ENCODE measurements at places on chromosomes 11 and 22.

DNA sequence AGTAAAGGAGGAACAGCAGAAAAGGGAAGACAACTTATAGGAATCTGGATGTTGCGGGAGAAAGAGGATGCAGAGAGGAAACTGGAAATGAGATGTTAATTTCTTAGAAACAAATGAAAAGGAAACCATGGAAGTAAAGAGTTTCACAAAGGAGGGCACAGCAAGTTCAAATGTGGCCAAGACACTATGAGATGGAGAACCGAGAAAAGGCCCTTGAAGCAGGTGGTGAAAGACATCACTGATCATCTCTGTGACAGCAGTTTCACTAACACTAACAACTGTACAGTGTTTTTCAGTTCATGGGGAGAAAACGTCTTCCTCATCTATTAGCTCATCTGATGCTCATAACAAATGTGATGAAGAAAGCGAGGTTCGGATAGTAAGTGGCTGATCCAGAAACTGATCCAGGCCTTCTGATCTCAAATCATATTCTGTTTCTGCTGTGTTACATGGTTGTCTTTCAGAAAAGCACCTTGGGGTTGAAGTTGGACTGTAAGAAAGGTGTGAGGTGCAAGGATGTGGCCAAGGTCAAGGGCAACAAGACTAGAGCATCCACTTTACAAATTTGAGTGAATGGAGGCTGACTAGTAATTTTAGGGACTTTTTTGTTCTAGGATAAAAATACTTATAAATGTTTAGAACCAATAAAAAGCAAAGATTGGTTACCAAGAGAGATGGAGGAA, 492.1 kb upstream of the CADM1 start:
- no peak for DNase-seq

DNA sequence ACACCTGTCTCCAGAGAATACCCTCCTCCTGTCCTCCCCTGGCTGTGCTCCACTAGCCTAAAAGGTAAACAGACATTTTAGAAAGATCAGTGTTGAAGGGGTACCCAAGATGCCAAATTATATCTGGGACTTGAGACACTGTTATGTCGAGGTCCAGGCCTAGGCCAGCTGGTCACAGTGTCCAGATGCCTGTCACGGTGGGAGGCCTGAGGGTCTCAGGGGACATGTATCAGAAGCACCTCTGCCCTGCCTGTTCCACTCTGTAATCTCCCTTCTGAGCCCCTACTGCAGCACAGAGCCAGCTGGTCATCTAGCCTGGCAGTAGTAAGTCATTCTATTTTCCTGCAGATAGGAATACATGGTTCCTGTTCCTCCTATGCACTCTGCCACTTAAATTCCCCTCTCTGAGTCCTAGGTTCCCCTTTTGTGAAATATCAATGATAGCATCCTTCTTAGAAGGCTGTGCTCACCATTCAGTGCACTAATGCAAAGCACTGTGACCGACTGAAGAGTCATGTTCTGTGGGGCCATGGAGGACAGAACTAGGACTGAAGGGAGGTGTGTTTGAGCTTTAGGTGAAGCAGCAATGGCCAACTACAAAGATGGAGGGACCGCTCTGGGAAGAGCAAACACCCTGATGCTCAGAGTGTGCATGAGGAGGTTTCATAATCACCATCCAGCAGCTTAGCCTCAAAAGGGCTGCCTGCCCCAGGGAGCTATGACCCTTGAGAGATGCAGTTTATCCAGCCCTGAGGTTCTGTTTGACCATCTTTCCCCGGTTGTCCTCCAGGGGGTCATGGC, 44.8 kb upstream of the TUB start:
- DNase-seq: no peak

DNA sequence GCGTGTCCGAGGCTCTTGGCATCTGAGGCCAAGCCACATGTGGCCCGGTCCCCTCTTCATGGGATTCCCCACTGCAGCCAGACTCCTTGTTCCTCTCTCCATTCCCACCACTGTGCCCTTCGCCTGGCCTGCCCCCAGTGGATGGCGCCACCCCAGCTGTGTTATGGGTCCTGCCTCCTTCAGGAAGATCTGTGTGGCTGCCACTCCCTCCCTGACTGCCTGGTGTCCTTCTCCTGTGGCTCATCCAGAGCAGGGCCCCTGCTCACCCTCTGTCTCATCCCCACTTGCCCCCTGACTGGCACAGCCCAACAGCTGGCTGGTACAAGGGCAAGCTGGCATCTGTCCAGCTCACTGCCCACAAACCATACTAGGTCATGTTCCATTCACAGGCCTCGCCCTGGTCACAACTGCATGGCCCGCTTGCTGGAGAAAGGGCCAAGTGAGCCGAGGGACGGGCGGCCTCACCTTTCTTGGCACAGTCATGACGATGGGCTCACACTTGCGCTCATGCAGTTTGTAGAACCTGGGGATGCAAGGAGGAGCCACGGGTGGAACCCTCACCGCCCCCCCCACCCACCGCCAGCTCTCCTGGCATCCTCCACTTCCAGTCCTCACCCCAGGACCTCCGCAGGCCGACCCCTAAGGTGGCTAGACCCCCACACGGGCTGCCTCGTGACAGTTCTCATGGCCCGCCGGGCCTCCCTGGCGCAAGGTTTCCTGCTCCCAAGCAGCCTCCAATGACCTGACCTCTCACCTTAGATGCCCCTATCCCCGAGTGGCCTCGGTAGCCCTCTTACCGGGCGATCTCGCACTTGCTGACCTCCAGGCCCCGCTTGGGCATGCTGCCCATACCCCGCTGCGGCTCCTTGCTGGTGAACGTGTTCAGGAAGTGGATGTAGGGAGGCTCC, 2.1 kb upstream of the PTPRCAP start:
- no peak for DNase-seq

DNA sequence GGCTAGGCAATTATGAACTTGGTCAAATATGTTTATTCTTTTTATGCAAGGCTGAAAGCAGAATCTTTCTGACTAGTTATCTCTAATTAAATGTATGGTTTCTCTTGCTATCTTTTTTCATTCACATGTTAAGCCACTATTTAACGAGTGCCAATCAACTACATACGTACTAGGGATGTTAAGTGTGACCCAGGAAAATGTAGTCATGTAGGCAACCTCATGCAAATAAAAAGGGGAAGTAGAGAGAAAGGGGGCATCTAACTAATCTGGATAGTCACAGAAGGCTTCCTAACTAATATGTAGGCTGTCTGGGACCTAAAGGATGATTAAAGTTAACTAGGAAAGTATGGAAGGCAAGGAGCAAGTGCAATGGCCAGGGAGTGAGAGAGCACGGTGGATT, 23.5 kb downstream of the TBRG1 start:
- DNase-seq: no peak

GRCh38 chr11:112537026-112537425, 276.4 kb upstream of the PLET1 start:
- no peak for DNase-seq

DNA sequence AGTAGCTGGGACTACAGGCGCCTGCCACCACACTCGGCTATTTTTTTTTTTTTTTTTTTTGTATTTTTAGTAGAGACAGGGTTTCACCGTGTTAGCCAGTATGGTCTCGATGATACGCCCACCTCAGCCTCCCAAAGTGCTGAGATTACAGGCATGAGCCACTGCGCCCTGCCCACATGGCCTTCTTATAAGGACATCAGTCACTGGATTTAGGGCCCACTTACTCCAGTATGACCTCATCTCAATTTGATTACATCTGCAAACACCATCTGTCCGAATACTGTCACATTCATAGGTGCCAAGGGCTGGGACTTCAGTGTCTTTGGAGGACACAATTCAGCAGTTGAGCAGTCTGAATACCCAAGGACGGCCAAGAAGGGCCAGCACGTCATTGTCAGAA, 8.2 kb upstream of the PRR5 start:
- DNase-seq: no peak

Data from stimulated activated CD8-positive, alpha-beta memory T cell treated with anti-CD3 and anti-CD28 coated beads, Interleukin-7, amount 100 ng/mL, for 1 hour (primary cell).